ENCODE measurements at places on chromosomes 6 and 20.

DNA sequence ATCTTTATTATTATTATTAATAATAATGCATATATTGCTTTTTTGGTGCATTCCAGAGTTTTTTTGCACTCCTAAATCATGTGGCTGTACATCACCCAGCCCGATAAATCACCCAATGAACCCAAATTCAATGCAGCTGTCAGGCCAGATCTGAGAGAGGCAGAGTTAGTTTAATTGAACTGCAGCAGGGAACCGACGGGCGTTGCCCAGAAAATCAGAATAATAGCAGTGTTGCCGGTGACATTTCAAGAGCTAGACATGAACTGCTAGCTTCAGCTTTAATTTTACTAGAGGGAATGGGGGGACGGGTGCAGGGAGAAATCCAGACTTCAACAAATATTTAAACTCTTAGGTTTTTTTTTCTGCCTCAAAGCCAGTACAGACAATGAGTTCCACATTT lies 135.0 kb downstream of the CLIC5 start:
- no peak for ATAC-seq

DNA sequence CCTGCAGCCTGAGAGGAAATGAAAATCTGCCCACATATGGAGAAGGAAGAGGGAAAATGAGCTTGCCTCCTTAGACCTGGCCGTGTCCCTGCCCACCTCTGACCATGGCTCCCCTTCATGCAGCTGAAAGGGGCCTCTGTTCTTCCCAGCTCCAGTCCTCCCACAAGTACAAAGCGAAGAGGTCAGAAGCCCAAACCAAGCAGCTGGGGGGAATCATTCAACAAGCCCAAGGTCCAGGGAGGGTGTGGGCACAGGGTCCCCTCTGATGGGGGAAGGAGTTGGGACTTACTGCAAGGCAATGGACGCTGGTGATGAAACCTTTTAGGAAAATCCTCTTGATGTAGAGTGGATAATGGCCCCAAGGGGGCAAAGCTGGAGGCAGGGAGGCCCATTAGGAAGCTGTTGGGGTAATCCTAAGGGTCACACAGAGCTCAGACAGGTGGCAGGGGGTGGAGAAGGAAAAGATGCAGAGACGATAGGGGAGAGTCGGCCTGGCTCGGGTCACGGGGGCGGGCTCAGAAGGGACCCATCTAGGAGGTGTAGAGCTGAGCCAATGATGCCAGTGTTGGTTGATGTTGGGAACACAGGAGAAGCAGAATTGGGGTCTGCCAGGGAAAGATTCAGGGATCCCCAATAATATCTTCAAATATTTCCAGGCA lies 16.1 kb upstream of the GRM4 start:
- ATAC-seq, result no peak

DNA sequence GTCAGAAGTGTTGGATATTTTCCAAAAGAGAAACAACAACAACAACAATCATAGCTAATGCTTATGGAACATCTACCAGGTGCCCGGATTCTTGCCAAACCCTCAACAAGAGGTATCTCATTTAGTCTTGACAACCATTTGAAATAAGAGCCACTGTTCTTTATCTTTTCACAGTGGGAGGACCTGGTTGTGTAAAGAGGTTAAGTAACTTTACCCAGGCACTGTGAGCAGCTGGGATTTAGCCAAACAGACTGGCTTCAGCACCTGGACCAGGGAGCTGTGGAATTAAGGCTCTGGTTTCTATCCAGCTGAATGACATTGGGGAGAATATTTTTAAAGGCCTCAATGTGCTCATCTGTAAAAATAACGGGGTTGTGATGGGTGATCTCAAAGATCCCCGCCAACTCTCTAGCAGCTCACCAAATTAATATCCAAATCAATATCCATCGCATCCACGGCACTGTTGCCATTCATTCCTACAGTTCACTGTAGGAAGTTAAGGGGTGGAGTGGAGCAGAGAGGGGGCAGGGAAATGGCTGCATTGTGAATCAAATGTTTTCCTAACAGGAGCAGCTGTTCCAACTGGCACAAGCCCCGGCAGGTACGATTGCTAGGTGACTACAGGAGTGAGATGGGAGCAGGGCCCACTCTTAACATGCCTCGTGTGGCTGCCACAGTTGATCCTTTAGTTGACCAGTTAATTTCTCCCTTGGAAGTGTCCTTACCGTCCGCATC lies 61.8 kb downstream of the GCNT2 start:
- ATAC-seq, result no peak

DNA sequence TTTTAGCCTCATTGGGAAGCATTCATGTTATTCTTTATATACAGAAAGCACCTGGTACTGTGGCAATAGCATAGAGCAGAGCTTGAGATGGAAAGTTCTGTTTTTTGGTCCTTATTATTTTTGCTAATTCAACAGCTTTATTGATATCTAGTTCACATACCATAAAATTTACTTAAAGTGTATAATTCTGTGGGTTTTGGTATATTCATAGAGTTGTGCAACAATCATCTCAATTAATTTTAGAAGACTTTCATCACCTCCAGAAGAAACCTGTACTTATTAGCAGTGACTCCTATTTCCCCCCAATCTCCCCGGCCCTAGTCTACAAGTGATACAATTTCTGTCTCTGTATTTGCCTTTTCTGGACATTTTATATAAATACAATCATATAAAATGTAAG lies 77.4 kb downstream of the ANKRD6 start:
- no peak for ATAC-seq

- no peak for ATAC-seq
Measured at GRCh38 chr6:136749359-136749997, 42.8 kb downstream of the MAP3K5 start.

- no peak for ATAC-seq
Measured at GRCh38 chr6:142706210-142706609, 238.8 kb downstream of the HIVEP2 start.

DNA sequence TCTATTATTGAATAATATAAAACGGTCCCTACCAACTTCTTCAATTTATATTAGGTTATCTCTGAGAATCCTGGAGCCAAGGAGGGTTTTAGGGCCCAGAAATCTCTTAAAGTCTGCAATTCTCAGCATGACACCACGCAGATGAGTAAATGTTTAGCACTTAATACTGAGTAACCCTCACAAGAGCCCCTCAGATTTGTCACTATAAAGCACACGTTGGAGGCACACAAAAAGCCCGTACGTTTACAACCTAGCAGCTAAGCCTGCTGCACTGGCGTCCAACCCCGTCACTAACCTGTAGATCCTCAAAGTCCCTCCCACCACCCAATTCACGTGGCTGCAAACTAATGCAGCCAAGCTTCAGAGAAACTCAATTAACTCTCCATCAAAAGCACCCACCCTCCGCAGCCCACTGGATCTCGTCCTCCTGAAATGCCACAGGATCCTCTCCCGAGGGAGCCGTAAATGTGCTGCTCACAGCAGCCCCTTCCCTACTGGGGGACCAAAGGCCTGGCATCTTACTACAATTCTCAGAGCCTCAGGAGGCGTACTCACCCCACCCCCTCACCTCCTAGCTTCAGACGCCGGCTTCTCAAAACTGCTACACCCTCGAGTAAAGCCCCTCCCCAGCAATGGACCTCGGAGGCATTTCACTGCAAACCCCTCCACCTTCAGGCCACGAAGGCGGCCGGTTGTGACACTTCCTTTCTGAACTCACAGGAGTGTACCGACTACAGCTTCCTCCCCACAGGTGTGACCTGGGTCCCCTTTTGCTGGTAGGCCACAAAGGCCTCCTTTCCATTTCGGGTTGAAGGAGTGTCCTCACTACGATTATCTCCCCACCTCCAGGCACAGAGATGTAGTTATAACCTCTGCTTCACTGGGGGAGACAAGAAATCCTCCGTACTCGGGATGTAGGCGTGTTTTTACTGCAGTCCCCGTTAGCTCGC lies 909 bp downstream of the CPNE1 start:
- ATAC-seq, result peak; percentile 46

All from SK-N-SH treated with all-trans-retinoic acid at 6 μM for 48 hours (cell line).